ENCODE measurements at places on chromosomes 11 and 22.

- DNase-seq = no peak
Observed at GRCh38 chr11:118628432-118628831, 21.0 kb downstream of the PHLDB1 start.

DNA sequence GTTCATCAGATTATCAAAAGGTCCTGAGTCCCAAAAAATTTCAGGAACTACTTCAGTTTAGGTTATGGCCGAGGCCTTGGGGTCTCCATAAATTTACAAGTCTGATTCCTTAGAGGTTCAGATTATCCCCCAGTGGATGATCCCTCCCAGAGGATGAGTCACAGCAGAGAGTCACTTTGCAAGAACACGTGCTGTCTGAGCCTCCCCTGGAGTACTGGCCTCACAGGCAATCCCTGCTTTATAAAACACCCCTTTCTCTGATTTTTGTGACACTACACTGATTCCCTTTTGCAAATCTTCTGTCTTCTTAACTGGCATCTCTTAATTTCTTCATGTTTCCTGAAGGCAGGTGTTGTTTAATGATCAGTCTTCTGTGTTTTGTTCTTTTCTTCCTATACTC, 45.3 kb downstream of the CCDC34 start:
- no peak for DNase-seq

DNA sequence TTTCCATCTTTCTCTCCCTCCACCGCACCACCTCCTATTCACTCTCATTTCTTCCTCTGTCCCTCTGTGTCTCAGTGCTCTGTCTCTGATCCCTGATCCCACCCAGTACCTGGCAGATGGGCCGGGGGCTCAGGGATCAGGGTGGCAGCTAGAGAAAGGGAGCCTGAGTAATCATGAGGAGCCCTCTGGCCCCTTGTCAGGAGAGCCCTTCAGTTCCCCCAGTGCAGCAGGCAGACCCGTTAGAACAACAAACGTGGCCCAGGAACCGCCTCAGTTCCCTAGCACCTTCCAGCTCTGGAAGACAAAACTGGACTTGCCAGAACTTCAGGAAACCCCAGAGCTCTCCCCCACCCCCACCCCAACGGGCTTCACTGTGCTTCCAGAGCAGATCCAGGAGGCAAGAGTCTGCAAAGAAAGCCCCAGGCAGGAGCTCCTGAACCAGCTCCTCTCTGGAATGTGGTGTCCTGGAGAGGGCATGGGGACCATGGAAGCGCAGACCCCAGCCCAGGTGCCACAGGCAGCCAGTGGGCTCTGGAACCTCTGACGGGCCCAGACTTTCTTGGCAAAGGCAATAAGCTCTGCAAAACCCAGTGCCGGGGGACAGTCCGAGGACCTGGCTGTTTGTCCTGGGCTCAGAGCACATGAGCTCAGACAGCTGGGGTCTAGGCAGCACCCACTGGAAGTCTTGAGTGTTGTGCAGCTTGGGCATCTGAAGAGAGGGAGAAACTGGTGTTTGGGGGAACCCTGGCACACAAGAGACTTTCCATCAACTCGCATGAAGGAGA, 43.2 kb downstream of the LMO1 start:
- DNase-seq = no peak

DNA sequence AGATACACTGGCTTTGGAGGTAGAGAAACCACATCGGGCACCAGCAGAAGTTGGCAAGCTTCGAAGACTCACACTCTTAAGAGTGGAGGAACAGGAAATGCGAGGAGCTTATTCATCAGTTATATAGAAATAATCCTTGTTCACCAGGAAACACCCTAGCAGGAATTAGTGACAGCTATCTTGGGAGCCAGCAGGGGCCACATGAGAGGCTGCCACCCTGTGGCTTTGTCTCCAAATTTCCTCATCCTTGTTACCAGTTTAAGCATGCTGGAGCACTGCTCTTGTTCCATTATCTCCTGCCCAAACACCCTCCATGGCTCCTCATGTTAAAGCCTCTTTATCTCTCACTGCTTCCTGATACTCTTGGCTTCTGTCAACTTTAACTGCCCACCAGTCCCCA, 131.0 kb downstream of the PLEKHA7 start:
- DNase-seq = no peak

DNA sequence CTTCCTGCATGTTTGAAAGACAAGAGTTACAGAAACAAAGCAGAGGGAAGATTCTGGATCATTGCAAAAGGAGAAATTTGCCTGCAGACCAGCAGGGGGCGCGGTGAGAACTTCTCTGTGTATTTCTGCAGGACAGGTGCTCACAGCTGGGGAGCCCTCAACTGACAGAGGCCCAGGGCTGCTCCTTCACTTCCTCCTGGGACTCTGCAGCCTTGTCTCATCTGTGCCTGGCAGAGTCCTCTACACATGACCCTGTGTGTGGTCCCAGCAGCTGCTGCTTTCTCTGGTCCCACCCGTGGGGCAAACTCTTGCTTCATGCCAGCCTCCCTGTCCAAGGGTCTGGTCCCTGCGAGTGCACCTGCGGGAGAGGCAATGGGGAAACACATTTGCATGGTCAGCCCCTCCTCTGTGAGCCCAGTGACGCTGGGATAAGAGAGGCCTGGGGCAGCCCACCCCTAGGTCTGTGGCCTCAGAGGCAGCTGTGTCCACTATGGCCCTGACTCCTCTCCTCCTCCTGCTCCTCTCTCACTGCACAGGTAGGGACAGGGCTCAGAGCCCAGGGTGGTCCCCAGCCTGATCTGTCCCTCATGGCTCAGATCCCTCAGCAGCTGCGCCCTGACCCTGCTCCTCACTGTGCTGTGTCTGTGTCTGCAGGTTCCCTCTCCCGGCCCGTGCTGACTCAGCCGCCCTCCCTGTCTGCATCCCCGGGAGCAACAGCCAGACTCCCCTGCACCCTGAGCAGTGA, 43.2 kb upstream of the VPREB1 start:
- DNase-seq = peak; percentile 39

DNA sequence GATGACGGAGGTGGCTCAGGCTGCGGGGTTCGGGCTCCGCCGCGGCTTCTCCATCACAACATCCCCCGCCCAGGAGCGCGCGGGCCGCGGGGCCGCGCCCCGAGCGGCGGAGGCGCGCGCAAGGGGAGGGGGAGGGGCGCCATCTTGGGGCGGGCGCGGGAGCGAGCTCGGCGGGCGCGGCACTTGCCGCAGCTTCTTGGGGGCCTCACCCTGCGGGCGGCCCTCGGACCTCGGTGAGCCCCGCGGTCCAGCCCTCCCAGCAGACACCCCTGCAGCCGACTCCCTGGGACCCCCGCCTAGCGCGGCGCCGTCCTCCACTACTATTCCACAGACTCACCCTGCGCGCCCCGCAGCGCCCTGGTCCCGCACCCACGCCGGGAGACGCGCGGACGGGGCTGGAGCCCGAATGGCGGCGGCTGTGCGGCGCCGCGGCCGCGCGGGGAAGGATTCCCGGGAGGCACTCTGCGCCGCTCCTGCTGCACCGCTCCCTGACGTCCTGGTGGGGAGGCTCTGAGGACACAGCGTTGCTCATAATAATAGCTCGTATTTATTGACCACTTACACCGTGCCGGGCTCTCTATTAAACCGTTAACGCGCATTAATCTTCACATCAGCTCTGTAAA, at the start of gene APBB1:
Gene APBB1, minus strand, starts transcription at position 86 of the 623 bp plus-strand sequence. CDS start 7,747 bp downstream, outside the sequence.
- DNase-seq = peak; percentile 6

Data from NCI-H1694 treated with DMSO at 0.1 percent for 48 hours (cell line).